ENCODE measurements at places on chromosomes 2 and 18.

GRCh38 chr2:104790901-104791495 lies 62.9 kb upstream of the POU3F3 start:
- no peak for DNase-seq

- no peak for DNase-seq
These were observed 60.8 kb downstream of the CRACDL start for GRCh38 chr2:98875081-98875728.

GRCh38 chr18:62400916-62401315 lies 75.8 kb downstream of the TNFRSF11A start:
- no peak for DNase-seq

DNA sequence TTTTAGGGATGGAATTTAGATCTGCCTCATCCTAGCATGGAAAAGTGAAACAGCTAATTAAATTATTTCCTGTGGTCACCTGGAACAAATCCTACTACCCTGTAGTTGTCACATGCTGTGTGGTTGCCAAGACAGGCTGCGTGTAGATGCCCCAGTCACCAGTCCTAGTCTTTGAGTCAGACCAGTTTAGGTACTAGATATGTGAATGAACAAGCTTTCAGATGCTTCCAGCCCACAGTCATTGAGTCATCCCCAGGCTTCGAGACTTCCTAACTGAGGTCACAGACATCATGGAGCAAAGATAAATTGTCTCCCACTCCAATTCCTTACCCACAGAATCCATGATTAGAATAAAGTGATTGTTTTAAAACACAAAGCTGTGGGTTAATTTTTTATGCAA lies 35.8 kb upstream of the GRB14 start:
- no peak for DNase-seq

DNA sequence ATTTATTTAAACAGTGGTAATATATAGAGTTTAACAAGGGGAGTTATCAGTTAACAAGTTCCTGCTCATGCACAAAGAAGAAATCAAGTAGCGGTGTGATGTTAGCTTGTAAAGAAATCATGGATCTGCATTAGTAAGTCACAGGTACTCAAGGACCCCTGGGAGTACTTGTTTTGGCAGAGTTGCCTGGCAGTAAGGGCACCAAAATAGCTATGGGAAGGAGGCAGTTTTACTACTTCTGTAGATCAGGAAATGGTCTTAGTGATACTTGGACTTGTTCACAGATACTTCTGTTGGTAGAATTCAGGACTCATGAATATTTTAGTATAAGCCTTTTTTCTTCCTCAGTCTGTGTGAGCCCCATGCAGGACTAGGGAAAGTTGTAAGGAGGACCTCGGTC lies 107.3 kb upstream of the IL1R2 start:
- DNase-seq: no peak

DNA sequence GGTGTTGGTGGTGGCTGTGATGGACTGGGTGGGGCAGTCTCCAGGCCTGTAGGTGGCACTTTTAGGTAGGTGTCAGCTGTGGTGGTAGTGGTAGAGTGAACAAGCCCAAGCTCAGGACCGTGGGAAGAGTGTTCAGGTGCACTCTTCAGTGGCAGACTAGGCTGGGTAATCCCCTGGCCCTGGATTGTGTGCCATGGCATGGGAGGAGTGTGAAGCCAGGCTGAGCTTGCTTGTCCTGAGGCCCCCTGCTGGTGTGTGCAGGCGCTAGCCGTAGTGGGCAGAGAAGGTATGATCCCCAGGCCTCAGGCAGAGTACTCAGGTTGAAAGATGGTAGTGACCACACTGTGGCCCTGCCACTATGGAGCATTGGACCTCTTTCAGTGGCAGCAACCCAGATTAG lies 850.3 kb downstream of the DSC3 start:
- DNase-seq: no peak

GRCh38 chr2:53750041-53750768 lies 17.4 kb upstream of the CHAC2 start:
- DNase-seq: no peak

- DNase-seq: no peak
These were observed 56.6 kb upstream of the SLC1A4 start for GRCh38 chr2:64932371-64933216.

- no peak for DNase-seq
These were observed 104.9 kb downstream of the TRABD2A start for GRCh38 chr2:84776011-84776410.

Measured in SK-N-SH (cell line).